NCI-H446 (cell line): ENCODE measurements at places on chromosomes 6 and 20.

GRCh38 chr6:159151266-159151855 lies 17.8 kb upstream of the FNDC1 start:
- DNase-seq = peak; percentile 52

DNA sequence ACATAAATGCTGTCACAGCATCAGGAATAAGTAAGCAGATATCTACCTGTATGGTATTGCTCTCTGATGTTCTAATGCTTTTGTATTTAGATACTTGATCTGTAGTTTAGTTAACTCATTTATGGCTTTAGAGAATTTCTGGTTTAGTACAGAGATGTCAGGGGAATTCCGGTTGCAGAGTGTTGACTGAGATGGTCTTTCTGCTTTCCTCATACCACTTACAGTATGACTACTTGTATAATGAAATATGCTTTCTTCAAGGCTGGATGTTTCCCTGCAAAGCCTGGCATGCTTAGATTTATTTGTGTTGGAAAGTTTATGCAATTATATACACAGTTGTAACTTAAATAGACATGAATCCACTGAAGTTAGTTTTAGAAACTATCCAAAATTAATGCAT lies 278.4 kb downstream of the CDH26 start:
- DNase-seq = no peak

GRCh38 chr6:44071670-44072451 lies 55.4 kb downstream of the MRPL14 start:
- no peak for DNase-seq

DNA sequence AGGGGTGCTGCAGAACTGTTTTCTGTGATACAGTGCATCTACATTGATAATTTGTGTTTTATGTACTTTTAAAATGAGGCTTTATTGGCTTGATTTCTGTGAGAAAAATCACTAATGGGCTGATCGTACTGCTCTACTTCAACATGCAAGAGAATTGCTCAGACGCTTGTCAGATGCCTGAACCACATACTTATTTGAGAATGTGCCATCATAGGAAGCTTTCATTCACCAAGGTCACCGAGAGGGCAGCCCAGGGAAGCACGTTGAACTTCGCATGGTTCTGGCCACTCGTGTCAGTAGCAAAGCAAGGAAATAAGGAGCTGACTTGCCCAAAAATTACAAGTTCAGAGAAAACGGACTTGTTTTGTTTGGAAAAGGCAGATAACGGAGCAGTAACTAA lies 168.5 kb upstream of the AKAP12 start:
- no peak for DNase-seq

GRCh38 chr6:5704708-5705107 lies 302.0 kb downstream of the NRN1 start:
- no peak for DNase-seq

DNA sequence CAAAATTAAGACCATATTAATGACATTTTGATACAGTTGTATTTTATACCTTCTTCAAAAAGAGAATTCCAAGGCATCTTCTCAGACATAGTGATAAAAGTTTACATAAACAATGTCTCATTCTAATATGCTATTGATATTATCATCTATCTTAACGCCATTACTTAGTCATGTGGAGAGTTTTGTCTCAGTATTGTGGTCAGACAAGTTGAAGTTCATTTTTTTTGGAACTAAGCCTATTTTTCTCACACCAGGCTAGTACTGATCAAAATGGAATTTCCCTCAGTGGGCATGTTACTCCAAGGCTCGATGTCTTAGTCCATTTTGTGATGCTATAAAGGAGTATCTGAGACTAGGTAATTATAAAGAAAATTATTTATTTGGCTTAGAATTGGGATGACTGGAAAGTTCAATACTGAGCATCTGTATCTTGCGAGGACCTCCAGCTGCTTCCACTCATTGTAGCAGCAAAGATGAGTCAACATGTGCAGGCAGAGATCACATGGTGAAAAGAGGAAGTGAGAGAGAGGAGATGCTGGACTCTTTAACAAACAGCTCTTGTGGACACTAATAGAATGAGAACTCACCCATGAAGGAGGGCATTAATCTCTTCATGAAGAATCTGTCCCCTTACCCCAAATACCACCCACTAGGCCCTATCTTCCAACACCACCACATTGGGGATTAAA lies 825.5 kb upstream of the MANEA start:
- no peak for DNase-seq

GRCh38 chr20:36092398-36093024 lies 62.0 kb upstream of the EPB41L1 start:
- no peak for DNase-seq

DNA sequence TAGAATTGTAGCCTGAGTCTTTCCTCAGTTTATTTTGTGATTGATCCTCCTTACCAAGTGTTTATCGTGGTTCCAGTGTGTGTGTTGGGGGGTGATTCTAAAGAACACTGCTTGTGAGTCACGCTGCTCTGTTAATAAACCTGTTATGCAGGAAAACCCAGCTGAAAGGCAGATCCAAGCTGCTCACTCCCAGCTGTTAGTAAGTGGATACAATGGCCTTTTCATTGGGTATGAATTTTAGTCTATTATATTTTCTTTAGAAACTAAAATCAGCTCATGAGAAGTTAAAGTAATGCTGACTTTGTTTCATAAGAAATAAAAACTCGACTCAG lies 12.2 kb upstream of the DSTN start:
- DNase-seq = peak; percentile 61

GRCh38 chr6:53090576-53090975 lies 25.4 kb downstream of the FBXO9 start:
- DNase-seq = no peak

GRCh38 chr6:108108374-108108773 lies 33.8 kb upstream of the OSTM1 start:
- no peak for DNase-seq

DNA sequence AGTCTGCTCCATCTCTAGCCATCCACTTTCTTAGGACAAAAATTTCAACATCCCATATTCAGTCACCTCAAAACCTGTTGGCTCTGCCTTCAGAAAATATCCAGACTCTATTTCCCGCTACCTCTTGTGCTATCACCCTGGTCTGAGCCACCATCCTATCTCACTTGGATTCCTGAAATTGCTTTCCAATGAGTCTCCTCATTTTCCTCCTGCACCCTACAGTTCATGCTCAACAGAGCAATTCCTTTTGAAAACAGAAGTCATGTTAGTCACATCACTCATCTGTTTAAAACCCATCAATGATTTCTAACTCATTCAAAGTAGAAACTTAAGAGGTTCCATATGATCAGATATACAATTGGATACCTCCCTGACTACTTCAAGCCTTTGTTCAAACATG lies 229.9 kb downstream of the ADGRG6 start:
- no peak for DNase-seq

DNA sequence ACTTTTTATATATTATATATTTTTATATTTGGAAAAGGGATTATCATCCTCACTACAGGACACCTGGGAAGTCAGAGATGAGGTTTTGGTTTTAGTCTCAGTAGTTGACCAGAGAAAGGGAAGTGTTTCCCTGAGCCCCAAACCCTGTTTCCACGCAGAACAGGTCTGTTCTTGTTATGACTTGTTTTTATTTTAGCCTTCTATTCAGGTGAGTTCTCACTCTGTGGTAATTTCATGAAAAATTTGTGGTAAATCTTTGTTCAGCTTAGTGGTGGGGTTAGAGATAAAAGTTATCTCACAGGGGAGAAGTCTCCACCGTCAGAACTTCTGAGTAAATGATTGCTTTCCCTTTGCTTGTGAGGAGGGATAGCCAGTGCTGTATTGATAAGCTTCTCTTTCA lies 224.9 kb downstream of the FARS2 start:
- DNase-seq = no peak

- DNase-seq = no peak
Observed at GRCh38 chr6:132795461-132795860, 3.0 kb downstream of the SLC18B1 start.

GRCh38 chr6:112468359-112468758 lies 121.2 kb downstream of the RFPL4B start:
- DNase-seq = no peak

GRCh38 chr6:147274012-147274411 lies 69.8 kb downstream of the STXBP5 start:
- DNase-seq = no peak

DNA sequence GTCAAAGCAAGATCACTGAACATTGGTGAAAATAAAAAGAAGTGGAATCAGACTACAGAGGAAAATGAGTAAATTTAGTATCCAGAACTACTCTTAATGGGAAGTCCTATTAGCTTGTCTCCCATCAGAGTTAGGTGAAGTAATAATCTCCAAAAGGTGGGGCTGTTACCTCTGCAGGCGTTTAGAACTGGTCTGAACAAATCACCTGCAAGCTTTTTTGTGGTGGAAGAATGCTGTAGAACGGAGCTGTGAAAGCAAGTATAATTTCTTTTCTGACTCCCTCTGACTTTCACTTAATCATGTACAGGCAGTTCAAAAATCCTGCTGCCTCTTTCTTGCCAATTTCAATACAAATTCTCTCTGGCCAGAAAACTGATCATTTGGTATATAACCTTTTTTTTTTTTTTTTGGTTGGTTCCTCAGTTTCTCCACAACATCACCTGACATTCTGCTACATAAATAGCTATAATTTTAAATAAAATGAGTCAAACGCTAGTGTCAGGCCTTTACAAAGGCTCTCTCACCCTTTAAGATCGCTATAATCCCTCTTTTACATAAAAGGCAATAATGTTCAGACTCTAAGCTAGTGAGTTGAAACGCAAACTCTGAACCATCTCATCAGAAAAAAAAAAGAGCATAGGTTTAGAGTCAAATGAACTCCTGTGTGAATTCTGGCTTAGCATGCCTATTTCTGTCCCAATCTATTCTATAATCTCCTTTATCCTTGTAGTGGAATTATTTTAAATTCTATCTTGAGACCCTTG lies 38.8 kb downstream of the CITED2 start:
- no peak for DNase-seq

GRCh38 chr6:113401231-113401630 lies 455.9 kb upstream of the MARCKS start:
- no peak for DNase-seq

GRCh38 chr20:52494244-52494643 lies 302.7 kb upstream of the ZFP64 start:
- no peak for DNase-seq

GRCh38 chr6:46757214-46757596 lies 10.5 kb downstream of the ANKRD66 start:
- no peak for DNase-seq

DNA sequence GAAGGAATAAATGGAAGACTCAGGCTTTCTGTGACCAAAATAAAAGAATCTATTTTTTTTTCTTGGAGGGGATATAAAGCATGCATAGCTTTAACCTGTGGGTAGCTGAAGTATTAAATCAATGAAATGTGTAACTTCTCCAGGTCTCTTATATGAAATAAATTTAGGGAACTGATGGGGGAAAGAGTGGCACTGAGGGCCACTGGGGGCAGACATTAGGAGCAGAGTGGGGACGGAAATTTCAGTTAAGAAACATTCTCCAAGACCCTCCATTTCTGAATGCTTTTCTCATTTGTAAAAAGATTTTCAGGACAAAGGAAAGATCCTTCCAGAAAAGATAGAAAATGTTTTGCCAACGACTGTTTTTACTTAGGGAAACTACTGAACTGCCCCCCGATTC lies 131.0 kb downstream of the GPX5 start:
- no peak for DNase-seq

- no peak for DNase-seq
Observed at GRCh38 chr6:92700411-92700810, 718.9 kb downstream of the EPHA7 start.

- DNase-seq = no peak
Observed at GRCh38 chr20:63679799-63680305, 16.6 kb upstream of the TNFRSF6B start.

DNA sequence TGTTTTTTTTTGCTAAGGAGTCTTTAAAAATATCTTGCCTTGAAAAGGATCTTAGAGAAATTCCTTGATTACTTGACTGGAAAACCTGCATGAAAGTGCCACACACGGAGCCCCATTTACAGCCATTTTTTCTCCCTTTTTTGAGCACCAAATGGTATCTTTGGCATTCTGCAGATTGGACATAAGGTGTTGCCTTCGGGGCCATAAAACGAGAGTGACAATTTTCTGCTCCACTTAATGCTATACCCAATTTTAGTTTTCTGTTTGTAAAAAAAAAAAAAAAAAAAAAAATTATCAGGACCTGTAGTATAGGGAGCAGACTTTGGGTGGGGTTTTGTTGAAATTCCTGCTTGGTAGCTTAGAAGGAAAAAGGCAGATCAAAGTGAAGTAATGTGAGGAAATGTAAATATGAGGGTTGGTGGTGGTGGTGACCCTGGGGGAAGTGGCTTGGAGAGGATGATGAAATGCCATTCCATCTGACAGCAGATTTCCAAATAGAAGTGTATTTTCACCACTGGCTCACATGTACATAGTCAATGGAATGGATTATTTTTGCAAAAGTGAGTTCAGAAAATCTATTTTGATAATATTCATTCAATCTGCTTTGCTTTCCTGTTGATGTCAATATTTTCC lies 212.1 kb upstream of the SOX4 start:
- DNase-seq = no peak

GRCh38 chr6:491233-491632 lies 99.7 kb downstream of the IRF4 start:
- no peak for DNase-seq

DNA sequence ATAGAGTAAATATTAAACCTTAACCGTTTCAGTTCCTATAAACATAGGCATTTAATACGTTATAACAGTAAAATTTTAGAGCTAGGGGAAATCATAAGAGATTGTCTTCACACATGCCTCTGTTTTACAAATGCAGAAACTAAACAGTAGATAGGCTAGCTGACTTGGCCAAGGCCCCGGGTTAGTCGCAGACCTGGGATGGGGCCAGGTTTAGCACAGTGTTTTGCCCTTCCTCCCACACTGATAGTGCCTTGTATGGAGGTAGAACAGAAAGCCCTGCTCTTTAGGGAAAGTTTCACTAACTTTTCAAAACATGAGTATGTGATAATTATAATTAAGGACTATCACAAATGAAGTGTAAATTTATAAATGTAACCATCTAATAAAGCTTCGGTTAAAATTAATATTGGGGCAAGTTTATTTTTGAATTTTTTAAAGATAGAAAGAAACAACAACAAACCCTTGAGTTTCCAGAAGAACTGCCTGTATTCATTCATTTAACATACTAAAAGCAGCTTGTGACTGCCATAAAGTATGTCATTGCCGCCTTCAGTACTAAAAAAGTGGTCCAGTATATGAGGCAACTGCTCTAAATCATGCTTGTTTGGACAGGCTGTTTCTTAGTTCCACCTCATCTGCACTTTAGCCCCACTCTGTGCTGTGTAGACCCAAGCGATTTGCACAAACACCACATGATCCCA lies 62.5 kb upstream of the LOC128125822 start:
- peak; percentile 4 for DNase-seq

DNA sequence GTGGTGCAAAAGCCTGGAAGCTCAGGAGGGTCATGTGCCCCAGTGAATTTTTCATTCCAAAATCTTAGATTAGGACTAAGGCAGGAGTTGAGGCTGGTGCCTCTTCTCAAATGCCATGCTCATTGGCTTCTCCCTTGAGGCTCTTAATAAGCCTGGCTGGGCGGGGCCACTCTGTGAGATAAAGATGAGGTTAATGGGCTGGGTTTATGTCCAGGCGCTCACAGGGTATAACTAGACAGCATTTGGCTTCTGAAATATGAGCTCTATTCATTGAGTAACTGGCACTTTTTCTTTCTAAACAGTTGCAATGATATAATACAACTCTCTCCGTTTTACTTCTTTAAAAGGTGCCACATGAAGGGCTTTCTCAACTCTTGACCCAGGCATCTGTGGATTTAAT lies 156.3 kb downstream of the SCML4 start:
- peak; percentile 86 for DNase-seq
